ENCODE measurements at places on chromosomes 13 and 19.
A peak's percentile ranks its signal among the peaks of the same experiment; 100 is the strongest.

DNA sequence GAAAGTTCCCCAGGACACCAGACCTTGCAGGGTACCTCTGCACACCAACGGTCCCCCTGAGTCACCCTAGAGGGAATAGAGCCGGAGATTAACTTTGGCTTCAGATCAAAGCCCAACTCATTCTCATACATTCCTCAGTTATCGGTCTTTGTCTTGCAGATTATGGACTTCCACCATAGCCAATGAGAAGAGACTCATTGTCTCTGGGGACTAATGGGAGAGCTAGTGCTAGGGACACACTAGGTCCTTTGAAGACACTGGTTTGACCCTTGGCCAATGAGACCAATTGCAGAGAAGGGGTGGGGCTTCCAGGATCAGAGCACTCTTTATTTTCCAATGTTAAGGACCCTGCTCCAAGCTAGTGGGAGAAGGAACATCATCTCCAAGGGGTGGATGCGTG, 6.1 kb downstream of the KLK7 start:
- DNase-seq: no peak

DNA sequence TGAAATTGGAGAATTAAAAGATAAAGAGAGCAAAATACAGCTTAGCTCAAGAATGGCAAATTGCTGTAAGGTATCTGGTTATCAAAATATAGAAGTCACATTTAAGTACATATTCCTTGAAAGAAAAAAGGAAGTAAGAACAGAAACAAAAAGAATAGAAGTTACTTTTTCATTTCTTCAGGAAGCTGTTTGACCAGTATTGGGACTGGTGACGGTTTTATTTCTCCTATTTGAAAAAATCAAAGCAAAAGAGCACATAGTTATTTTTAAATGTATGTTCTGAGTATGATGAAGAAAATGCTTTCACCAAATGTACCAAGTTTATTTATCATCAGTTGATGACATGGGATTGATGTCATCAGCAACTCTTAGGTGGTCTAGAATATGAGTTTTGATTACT, 83.1 kb upstream of the OXGR1 start:
- no peak for DNase-seq

DNA sequence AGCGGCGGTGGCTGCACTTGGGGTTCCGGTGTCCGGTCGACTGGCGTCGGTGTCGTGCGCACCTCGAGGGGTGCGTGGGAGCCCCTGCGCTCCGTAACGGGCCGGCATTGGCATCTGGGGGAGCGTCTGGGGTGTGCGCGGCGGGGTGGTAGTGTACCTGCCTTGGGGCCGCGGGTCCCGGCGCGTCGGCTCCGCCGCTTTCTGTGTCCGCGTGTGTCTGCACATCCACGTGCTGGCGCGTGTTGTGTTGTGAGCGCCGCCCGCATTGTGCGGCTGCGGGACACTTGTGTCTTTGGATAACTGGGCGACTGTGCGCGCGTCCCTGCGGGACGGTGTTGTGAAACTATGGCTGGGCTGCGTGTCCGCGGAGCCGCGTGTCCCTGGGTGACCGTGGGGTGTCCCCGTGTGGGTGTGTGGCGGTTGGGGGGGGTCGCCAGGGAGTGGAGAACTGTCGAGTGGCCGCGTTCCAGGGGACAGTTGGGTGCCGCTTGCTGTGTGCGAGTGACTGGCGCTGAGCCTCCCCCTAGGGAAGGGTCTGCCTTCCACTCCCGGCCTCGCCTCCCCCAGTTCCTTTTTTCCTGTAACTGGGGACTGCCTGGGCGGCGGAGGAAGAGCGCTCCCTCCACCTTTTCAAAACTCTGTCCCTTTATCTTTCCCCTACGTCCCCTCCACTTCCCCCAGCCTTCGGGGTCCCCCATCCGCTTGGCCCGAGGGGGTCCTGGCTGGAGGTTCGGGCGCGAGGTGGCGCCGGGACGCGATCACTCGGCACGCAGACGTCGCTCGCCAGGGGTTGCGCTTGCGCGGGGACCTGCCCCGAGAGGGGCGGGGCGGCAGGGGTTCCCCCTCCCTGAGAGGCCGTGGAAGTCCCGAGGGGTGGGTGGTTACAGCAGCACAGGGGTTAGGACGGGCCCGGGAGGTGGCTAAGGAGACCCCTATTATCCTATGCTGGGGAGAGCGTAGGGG, 5.7 kb upstream of the NFIC start:
- peak; percentile 70 for DNase-seq

DNA sequence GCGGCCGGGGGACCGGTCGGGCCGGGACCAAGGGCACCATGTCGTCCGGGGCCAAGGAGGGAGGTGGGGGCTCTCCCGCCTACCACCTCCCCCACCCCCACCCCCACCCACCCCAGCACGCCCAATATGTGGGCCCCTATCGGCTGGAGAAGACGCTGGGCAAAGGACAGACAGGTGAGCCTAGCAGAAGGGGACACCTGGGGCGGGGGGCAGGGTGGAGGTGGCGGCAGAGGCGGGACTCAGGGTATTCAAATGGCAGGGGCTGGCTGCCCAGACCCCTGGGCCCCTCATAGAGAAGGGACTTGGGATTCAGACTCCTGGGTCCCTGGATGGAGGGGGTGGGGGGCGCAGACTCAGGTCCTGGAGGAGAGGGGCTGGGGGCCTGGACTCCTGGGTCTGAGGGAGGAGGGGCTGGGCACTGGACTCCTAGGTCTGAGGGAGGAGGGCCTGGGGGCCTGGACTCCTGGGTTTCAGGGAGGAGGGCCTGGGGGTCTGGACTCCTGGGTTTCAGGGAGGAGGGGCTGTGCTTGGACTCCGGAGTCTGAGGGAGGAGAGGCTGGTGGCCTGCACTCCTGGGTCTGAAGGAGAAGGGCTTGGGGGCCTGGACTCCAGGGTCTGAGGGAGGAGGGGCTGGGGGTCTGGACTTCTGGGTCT, 735 bp downstream of the BRSK1 start:
- DNase-seq: no peak

DNA sequence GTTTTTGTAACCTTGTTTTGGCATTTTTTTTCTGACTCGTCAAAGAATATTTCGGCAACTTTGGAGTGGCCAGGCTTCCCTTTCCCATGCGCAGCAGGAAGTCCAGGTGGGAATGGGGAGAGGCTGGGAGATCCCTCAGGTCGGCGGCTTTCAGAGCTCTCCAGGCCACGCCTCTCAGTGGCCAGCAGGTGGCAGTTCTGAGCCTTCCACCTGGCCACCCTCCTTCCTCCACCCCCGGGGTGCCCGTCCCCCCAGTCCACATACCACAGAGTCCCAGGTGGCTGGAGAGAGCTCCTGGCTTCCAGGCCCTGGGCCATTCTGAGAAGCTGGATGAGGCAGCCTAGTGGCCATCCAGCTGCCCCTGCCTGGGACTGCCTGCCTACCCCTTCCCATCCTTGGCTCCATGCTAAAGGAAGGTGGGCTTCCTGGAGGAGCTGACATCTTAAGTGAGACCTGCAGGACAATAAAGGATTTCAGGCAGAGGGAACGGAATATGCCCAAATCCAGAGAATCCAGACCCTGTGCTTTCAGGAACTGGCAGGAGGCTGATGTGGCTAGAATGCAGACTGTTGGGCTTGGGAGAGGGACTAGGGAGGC, 46.3 kb downstream of the CCNE1 start:
- no peak for DNase-seq

DNA sequence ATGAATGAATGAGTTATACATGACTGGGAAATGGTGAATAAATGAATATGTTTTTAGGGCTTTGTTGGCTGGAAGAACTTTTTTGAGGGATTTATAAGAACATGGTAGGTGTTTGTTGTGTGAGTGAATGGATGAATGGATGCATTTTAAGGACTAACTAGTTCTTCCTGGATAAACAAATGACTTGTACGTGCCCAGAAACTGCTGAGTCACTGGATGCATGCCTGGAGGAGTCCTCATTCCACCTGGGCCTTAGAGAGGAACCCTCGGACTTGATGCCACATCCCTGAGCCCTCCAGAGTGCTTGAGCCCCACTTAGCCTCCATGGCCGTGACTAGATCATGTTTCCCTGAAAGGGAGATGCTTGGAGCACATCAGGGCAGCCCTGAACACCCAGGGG, 153.4 kb downstream of the DPF1 start:
- no peak for DNase-seq

GRCh38 chr13:95564091-95564490, 11.6 kb downstream of the CLDN10 start:
- DNase-seq: no peak

DNA sequence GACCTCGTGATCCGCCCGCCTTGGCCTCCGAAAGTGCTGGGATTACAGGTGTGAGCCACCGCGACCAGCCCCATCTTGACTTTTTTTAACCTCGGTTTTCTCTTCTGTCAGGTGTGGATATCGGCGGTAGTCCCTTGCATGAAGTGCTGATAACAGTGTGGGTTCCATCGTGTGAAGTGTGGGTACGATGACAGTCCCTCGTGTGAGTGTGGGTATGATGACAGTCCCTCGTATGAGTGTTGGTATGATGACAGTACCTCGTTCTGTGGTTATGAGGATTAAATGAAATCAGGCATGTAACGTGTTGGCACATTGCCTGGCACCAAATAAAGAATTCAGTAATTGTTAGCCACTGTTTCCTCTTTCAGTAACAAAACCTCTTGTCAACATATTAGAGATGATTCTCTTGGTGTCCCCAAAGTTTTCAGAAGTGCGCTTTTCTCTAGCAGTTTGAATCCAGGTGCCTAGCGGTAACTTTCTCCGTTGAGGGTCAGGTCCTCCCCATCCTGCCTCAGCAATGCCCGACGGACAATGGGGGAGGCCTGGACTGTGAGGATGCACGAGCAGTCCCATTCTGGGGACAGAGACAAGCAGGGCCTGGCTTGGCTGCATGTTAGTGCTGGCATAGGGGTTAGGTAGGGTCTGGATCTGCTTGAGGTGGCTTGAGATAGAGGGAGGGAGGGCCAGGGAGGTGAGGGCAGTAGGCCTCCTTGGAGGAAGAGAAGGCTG, 15.3 kb downstream of the GATAD2A start:
- no peak for DNase-seq

- DNase-seq: no peak
Measured at GRCh38 chr13:110984381-110984780, 69.5 kb upstream of the ANKRD10 start.

GRCh38 chr13:46387064-46387851, at the start of gene RUBCNL:
Gene RUBCNL, minus strand, starts transcription at chr13:46387252. Its CDS starts 14,777 bp downstream, at chr13:46372475.
- no peak for DNase-seq

- DNase-seq: no peak
Measured at GRCh38 chr13:101594936-101595335, 142.5 kb downstream of the ITGBL1 start.

DNA sequence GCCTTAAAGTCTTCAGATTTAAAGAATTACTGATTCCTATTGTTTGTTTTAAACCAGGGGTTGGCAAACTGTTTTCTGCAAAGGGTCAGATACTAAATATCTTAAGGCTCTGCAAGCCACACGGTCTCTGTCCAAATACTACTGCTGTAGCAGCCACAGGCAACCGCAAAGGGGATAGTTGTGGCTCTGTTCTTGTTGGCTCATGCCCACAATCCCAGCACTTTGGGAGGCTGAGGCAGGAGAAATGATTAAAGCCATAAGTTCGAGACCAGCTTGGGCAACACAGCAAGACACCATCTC, 22.4 kb downstream of the RANBP3 start:
- no peak for DNase-seq

- DNase-seq: peak; percentile 16
Measured at GRCh38 chr13:67224148-67224846, 5.8 kb downstream of the PCDH9 start.

DNA sequence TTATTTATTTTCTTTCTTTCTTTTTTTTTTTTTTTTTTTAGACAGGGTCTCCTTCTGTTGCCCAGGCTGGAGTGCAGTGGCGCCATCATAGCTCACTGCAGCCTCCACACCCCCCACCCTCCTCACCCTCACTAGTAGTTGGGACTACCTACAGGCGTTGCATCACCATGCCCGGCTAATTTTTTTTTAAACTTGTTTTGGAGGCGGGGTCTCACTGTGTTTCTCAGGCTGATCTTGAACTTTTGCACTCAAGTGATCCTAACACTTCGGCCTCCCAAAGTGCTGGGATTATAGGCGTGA, 33.6 kb downstream of the GJA3 start:
- no peak for DNase-seq

- no peak for DNase-seq
Measured at GRCh38 chr19:29711584-29712132, 3.4 kb downstream of the C19orf12 start.

DNA sequence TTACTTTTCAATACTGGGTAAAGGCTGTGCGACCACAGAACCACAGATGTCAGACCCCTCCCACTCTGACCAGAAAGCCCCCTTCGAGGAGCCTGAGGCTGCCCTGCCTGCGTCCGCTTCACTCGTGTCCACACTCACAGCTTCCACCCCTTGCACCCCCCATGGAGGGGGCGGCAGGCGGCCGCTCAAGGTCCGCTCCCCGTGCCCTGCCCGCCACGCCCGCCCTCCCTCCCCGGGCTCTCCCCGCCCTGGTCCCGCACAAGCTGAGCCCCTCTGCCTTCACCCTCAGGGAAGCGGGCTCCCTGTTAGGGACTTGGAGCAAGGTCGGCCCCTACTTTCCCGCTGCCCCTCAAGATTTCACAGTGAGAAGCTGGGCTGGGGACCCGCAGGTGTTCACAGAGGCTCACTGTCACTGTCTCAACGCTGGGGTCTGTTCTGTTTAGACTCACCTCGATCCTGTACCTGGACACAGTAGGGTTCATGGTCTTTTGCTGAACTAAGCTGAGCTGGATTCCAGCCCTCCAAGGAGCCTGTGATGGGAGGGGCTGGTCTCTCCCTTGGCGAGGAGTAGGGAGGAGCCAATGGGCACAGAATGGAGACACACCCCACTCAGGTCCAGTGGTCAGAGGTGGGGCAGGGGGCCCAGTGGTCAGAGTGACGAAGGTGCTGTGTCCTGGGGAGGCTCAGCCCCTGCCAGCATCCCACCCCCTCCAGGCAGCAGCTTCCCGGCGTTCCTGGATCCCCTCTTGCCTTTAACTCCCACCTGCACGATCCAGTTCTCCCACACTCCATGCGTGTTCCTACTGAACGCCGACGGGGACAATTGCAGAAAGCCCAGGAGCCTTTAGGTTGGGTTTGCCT, 69.5 kb downstream of the SPACA7 start:
- DNase-seq: no peak

- no peak for DNase-seq
Measured at GRCh38 chr13:72523049-72523448, 204.4 kb downstream of the MZT1 start.

- no peak for DNase-seq
Measured at GRCh38 chr19:45123440-45123850, 30.5 kb downstream of the PPP1R37 start.

DNA sequence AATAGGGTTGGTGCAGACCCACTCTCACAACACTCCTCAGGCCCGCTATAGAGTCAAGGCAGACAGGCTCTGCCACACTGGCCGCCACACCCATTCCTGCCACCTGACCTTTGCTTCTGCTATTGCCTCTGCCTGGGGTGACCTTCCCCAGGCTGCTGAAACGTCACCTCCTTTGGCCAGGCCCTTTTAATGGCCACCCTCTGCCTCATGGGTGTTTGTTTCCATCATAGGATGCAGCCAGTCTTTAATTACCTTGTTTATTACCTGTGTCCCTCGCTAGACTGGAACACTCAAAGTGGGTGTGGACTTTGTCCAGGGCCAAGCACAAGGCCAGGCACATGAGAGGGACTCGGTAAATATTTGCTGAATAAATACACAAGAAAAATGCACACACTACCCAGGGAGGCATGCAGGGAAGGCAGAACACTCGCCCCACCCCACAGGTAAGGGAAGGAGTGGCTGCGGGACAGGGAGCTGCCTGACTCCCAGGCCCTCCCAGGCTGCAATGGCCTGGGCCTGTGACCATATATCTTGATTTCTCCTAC, 3.2 kb downstream of the LSM4 start:
- no peak for DNase-seq

Data from activated T-cell treated with anti-CD3 and anti-CD28 coated beads for 1 hour (primary cell).